ENCODE measurements at places on chromosomes 6 and 20. TPM values are rescaled to one million over a fixed set of nuclear protein-coding genes. Genes with fewer than 3 reads are reported as not detected.

The UNC5CL gene
- 4.0 TPM for total RNA-seq

The INSM1 gene
- 7.4 TPM for total RNA-seq

The WFDC12 gene
- total RNA-seq = not detected

The TPBG gene
- total RNA-seq = 0.07 TPM

The NKX2-2 gene
- not detected for total RNA-seq

The ITPR3 gene
- total RNA-seq = 52.5 TPM

The SHLD1 gene
- 10.1 TPM for total RNA-seq

The C20orf141 gene
- total RNA-seq = not detected
